ENCODE measurements at places on chromosomes 2 and 18.

DNA sequence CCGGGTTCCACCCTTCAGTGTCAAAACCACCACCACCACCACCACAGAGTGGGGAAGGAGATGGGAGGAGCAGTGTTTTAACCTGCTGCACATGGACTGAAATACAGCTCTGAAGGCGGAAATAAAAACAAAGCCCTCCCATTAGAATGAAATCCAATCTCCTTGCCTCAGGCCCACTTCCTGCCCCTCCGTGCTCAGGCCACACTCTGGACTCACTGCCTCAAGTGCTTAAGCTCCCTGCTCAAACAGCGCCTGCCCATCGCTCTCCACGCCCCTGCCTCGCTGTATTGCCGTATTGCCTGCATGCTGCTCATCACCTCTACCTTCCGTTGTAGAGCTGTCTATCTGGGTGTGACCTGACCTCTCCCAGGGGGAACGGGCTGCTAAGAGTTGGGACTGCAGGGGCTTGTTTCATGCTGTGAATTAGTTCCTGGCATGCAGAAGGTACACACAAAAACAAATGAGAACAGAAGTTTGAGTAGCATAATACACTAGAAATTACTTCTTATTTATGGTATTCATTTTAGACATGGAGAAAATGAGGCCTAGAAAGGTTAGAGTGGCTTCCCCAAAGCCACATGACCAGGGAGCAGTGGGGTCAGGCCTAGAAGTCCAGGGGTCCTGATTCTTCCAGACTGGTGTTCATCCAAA is 31.6 kb upstream of the NEB start:
- no peak for DNase-seq

DNA sequence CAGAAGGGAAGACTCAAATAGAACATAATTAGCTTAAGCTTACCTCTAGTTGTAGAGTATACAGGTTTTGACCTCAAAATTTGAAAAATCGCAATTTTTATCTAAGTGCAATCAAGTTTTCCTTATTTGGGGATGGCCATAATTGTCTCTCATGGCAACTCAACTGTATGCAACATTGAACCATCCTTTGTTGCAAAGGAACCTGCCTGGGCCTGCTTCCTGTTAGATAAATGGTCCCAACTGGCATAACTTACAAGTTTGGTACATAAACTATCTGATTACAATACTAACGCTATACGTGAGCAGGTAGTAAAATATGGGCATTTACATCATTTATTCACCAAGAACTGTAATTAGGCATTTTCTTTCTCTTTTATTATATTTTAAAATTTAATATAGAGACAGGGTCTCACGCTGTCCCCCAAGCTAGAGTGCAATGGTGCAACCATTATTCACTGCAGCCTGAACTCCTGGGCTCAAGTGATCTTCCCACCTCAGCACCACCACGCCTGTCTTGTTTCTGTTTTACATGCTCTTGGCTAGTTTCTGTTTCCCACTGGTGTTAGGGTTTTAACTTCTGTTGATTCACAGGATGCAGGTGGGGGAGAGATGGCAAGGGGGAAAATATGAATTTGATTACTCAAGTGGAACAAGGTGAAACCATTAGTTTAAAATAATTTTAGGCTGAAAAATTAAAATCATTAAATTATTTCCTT is 55.3 kb upstream of the B3GNT2 start:
- no peak for DNase-seq

DNA sequence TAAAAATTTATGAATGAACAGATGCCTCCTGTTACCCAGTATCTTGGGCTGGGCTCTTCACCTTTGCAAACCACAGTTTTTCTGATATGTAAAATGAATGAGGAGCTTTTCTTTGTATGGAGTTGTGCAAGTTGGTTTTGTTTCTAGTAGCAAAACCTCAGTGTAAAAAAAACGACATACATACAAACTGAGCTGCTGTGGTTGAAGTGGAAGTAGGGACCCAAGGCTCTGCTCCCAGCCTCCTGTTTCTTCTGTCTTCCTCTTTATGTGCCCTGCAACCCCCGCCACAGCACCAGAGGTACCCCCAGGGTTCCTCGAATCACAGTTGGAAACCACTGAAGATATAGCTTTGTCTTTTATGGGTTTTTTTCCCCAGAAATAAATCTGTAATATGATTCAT is 118.1 kb downstream of the MYO1B start:
- DNase-seq = no peak

DNA sequence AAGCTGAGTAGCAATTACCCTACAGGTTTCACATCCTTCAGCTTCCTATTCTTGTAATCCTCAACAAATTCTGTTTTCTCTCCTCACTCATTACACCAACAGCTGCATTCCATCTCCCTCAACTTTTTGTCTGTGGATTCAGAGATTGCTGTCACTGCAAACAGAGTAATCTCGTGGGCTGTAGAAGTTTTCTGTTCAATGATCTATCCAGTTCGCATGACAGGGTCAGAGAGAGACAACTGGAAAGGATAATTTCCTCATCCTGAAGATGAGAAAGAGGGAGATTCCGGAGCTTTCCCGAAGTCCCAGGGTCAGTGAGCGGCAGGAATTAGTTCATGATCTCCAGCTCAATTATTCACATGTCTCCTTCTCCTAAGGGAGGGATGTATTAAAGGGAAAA is 75.7 kb downstream of the MYO5B start:
- no peak for DNase-seq

All from fibroblast of mammary gland (primary cell).